ENCODE measurements at places on chromosomes 5 and 9.

DNA sequence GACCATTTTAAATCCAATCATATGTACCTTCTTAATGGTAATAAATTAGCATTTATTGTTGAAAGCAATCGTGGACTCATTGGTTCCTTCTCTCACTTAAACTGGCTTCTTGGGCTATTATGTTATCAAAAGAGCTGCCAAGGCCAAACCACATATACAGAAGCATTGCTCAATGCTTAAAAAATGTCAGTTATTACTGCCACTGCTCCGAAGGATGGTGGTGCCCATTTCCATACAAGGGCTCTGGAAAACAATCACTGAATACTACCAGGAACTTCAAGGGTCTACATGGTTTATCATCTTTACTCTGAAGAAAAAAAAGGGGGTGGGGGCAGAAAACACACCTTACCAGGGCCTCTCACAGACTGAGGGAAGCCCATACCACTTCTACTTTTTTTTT lies 104.3 kb downstream of the GNAQ start:
- DNase-seq = no peak

- DNase-seq = no peak
Observed at GRCh38 chr5:145855763-145856267, 17.0 kb downstream of the GRXCR2 start.

GRCh38 chr9:110185806-110186205 lies 22.2 kb downstream of the C9orf152 start:
- DNase-seq = no peak

GRCh38 chr5:139181835-139182452 lies 16.2 kb downstream of the SIL1 start:
- no peak for DNase-seq

DNA sequence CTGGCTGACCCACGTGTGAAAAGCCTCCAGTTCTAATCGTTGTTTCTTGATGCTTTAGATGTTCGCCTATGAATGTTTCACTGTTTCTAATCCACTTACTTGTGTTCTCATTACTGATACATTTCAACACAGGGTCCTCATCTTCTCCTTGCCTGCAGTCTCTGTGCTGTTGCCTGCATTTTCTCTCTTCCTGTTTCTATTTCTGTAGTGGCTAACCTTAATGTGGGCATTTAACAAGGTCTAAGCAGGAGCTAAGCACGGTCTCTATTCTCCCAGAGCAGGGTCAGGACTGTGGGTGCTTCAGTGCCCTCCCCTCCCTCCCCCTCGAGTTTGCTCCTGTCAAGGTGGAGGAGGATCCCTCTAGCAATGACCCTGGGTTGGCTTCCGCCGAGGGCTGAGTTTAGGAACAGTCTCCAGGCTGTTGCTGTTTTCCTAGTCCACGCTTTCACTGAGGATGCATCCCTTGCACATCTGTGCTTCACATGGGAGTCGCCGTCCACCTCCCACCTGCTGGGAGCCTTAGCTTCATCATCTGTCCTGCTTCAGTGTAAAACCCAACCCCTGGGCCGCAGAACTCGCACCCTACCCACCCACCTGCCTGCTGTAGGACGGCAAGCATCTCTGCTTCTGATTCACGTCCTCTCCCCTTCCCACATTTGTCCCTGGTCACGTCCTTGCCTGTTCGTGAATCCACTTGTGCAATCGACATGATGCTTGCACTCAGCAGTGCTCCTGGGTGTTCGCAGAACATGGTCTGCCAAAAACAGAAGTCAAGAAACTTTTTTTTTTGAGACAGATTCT lies 2.4 kb upstream of the EXOC3 start:
- no peak for DNase-seq

DNA sequence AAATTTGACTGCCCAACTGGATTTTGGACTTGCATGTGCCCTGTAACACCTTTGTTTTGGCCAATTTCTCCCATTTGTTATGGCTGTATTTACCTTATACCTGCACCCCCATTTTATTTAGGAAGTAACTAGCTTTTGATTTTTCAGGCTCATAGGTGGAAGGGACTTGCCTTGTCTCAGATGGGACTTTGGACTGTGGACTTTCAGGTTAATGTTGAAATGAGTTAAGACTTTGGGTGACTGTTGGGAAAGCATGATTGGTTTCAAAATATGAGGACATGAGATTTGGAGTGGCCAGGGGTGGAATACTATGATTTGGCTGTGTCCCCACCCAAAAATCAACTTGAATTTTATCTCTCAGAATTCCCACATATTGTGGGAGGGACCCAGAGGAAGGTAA lies 490.2 kb downstream of the PRR16 start:
- DNase-seq = no peak

GRCh38 chr9:7467186-7467585 lies 332.4 kb downstream of the DMAC1 start:
- DNase-seq = no peak

DNA sequence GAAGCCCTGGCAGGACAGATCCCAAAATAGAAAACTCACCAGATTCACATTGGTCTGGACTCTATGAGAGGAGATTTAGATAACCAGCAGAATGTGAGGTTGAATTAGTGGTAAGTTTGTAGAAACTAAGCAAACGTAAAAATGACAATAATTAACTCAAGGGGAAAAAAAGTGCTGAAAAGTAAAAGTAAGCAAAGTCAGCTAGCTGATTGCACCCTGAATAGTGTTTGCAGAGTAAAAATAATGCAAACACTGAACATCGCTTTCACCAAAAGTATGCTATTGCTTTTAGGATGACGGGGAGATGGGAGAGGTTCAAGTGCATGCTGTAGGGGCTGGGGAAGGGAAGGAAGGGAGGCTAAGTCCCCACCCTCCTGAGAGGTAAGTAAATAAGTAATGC lies 92.5 kb upstream of the RARS1 start:
- DNase-seq = no peak

DNA sequence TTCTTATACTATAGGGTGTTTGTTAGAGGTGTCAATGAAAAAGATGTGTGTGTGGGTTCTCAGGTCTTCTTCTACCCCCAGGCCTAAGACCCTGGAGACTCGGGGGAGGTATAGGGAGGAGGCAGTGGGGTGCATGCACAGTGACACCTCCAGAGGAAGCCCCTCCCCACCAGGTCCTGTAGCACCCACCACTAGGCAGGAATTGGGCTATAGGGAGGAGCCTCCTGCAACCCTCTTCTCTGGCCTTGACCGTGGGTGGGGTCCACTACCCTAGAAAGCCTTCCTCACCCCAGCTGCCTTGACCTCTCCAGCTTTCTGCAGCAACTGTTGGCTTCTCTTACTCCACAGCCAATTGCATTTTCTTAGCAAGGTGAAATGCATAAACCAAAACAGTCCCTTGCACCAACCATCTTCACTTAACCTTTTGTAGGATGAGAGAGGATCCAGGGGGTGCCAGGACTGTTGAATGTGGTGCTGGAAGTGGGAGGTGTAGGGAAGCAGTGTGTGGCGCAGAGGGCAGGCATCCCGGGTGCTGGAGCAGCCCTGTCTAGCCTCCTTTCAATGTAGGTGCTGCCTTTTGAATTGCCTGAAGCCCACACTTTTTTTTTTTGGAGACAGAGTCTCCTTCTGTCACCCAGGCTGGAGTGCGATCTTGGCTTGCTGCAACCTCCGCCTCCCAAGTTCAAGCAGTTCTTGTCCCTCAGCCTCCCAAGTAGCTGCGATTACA lies 128.5 kb downstream of the RGS3 start:
- no peak for DNase-seq

GRCh38 chr5:124795829-124796228 lies 49.4 kb upstream of the ZNF608 start:
- DNase-seq = no peak

GRCh38 chr9:116287721-116288120 lies 134.1 kb downstream of the PAPPA start:
- no peak for DNase-seq

- DNase-seq = no peak
Observed at GRCh38 chr5:1409381-1410110, 35.7 kb downstream of the SLC6A3 start.

DNA sequence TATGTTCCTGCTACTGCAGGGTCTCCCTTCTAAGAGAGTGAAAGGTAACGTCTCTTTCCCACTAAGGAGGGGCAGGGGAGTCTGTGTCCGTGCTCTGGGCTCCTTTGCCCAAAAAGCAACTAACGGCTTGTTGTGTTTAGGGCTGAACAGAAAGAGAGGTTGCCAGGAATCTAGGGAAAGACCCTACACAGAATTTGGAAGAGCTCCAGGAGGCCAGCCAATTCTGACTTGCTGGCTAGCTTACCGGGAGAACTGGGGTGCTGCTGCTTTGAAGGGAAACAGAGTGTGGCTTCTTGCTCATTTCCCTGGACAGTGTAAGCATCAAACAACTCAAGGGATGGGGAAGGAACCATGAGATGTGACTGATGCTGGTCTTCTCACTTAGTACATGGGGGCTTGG lies 176.1 kb downstream of the GADD45G start:
- no peak for DNase-seq

DNA sequence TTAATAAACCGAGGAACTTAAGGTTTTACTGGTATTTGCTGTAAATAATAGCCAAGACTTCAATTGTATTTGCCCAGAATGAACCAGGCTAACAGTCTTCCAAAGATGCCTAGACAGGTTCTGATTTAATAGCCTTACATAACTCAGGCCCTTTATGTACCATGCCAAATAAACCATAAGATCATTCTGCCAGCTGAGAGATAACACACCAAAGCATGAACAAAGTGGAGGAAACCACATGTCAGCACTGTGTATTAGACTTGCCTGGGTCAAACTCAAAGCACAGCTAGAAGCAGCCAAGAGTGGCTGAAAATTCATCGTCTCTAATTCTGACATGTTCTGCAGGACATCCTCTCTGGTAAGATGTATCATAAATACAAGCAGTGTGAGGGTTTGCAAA lies 319.3 kb upstream of the ZNF608 start:
- DNase-seq = no peak

- no peak for DNase-seq
Observed at GRCh38 chr9:18361646-18362045, 112.3 kb upstream of the ADAMTSL1 start.

DNA sequence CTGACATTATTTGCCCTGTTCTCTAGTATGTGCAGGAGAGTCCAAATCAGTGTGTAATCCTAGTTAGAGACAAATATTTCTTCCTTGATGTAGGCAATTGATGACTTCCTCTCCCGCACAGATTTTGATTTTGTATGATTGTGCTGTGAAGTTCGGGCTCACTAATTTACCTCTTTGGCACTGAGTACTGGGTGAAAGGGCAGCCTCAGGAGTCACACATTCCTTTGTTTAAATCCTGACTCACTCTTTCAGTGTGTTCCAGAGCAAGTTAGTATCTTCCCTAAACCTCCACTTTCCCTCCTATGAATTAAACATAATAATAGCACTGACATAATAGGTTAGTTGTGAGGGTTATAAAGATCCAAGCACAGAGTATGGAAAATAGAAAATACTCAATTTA lies 269.7 kb downstream of the ISL1 start:
- DNase-seq = no peak

GRCh38 chr5:1123418-1124147 lies 11.7 kb upstream of the SLC12A7 start:
- DNase-seq = no peak

GRCh38 chr9:72193478-72193881 lies 44.2 kb downstream of the GDA start:
- DNase-seq = no peak

- no peak for DNase-seq
Observed at GRCh38 chr9:118305331-118305730, 601.1 kb downstream of the TLR4 start.

- DNase-seq = no peak
Observed at GRCh38 chr9:127366594-127366993, 30.4 kb upstream of the SLC2A8 start.

DNA sequence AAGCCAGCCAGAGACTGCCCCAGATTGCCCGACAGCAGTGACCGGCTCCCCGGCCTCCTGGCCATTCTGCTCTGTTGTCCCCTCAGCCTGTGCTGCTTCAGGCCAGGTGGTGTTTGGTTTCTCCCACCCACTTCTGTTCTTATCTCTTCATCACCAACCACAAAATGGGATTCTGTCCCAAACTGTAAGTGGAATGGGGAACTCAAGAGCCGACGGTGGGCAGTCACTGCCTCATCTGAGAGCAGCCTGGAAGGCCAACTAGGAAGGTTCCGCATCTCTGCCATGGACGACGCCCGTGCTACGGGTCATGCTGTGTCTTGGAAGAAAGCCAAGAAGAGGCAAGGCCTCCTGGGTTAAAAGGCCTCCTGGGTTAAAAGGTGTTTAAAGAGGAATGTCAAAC lies 219.0 kb upstream of the PIK3R1 start:
- no peak for DNase-seq

DNA sequence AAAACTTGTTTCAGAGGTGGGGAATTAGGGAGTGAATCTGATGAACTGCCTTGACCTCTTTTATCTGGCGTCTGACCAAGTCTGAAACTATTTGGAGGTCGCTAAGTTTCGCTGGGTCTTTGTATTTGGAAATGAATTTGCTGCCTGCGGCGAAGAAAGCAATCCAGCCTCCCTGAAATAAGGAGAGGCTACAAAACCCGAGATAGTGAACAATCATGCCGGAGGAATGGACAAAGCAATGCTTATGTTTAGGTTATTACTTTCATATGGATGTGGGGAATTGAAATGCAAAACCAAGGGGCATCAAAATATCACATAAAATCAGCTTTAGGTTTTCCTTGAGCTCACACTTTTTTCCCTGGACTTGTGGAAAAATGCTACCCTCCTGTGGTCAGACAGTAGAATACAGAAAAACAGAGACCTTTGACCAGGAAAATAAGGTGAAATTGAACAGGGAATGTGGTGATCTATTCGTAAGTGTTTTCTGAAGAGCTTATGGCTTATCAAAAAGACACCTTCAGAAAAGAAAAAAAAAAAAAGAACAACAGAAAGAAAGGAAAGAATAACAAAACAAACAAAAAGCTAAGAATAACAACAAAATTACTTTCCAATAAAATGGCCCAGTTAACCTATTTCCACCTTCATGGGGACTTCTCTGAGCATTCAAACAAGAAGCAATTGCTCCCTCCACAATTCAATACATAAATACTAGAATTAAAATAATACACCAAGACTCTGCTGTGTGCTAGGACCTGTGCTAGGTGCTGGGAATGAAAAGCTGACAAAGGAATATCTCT lies 68.6 kb upstream of the DPYSL3 start:
- DNase-seq = no peak

DNA sequence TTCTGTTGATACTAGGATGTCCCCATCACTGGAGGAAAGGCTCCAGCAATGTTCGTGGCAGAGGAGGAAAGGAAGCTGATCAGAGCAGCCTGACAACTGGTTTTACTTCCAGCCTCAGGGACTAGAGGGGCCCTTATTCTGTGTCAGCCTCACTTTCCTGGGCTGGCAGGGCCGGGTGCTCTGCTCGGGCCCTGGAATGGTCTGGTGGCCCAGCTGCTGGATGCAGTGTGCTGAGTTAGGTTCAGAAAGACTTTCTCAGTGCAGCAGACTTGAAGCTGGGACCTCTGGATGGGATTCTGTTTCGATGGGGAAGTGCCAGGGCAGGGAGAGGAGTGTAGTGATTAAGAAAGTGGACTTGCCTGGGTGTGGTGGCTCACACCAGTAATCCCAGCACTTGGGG lies 81.0 kb downstream of the MACROH2A1 start:
- DNase-seq = no peak

DNA sequence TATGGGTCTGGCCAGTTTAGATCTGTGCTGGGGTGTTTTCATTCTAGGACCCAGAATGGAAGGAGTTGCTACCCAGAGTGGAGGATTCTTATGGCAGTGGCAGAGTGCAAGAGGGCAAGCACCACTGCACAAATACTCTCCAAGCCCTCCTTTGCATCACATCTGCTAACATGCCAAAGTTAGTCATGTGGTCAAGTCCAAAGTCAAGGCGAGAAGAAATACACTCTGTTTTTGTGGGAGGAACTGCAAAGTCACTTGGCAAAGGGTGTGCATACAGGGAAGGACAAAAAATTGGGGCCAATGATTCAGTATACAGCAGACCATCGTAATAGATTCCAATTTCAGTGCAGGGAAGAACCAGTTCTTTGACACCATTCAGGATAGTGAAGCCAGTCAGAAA lies 43.9 kb upstream of the HMGCS1 start:
- DNase-seq = no peak
